ENCODE measurements at places on chromosomes 3 and 15.

DNA sequence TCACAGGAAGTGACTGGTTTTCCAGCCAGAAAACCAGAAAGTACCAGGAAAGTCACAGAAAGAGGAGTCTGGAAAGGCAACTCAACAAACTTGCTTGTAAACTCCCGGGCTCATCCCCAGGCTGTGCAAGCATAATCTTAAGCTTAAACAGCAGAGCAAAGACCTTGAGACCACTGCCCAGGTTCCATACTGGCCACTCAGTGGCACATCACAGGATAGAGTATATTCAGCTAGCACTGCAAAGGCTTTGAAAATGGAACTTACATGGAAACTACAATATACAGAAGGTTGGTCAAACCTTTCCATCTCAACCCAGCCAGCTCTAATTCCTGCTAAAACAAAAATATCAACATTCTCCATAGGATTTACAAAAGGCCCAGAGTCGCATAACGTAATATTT lies 20.1 kb downstream of the DMXL2 start:
- DNase-seq: no peak

DNA sequence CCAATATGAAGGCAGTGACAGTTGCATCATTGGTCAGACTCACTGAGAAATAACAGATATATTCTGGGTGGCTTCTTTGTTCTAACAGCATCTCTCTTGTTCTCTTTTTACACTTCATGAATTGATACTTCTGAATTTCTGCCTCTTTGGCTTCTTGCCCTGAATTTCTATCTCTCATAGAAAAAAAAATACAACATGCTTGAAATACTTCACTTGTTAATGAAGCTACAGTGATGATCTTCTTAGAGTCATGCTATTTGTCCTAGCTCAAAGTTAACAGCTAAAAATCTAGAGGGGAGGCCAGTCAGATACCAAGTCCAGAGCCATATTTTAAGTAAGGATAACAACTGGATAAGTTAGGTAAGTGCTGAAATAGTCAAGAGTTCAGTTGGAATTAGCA lies 597.2 kb upstream of the AGTR1 start:
- DNase-seq: no peak

GRCh38 chr3:121870717-121871116 lies 23.5 kb upstream of the SLC15A2 start:
- no peak for DNase-seq

DNA sequence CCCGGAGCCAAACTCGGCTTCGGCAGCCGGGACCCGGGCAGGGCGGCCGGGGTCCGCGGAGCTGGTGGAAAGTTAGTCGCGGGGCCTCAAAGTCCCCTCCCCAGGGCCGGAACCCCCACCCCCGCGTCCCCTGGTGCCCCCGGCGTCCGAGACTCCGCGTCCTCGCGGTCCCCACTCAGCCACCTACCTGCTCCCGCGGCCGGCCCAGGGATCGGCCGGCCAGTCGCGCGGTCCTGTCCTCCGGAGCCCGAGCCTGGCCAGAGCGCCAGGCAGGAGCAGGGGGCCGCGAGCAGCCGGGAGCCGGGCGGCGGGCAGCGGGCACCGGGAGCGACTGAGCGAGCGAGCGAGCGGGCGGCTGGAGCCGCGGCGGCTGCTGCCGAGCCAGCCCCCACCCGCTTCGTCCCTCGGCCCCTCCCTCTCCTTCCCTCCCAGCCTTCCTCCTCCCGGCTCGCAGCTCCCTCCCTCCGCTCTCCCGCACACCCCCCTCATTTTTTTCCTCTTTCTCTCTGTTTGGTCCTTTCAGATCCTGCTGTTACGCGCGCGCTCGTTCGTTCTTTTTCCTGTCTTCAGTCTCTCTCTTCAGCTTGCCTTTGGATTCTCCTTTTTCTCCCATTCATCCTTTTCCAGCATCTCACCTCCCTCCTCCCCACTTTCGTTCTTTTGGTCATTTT lies at the start of gene MEGF11:
Gene MEGF11 (minus strand): TSS at position 333 of the 671 bp plus-strand sequence. CDS start 125,347 bp downstream, outside the sequence.
- DNase-seq: no peak

DNA sequence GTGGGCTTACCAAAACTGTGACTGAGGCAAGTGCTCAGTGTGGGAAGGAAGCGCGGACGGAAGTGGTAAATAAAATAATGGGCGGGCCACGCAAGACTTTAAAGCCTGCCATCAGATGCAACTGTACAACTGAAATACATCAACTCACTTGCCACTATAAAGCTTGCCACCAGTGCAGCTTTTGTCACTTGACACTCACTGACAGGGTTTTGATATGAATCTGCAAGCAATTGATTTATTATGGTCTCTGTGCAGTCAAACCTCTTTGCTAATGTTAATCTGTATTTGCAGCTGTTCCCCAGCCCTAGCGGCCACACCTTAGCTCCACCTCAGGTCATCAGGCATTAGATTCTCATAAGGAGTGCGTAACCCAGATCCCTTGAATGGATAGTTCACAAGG lies 2.3 kb upstream of the GFM1 start:
- no peak for DNase-seq

DNA sequence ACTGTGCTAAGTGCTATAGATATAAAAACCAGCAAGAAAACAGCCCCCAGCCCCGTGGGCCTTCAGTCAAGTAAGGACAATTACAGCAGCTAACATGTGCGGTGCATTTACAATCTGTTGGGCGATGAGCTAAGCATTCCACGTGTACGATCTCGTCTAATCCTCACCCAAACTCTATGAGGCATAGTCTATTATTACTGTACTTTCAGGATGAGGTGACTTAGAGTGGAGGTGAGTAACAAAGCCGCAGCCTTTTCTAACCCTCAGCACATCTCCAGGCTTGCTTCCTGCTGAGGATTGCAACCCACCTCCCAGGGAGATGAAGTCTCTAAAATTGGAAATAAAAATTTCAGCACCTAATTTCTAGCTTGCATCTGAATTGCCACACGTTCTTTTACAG lies 53.2 kb upstream of the MCF2L2 start:
- DNase-seq: peak; percentile 52

- DNase-seq: no peak
Observed at GRCh38 chr3:144652573-144652972, 681.0 kb downstream of the DIPK2A start.

- DNase-seq: no peak
Observed at GRCh38 chr15:72368325-72368724, 7.5 kb downstream of the HEXA start.

DNA sequence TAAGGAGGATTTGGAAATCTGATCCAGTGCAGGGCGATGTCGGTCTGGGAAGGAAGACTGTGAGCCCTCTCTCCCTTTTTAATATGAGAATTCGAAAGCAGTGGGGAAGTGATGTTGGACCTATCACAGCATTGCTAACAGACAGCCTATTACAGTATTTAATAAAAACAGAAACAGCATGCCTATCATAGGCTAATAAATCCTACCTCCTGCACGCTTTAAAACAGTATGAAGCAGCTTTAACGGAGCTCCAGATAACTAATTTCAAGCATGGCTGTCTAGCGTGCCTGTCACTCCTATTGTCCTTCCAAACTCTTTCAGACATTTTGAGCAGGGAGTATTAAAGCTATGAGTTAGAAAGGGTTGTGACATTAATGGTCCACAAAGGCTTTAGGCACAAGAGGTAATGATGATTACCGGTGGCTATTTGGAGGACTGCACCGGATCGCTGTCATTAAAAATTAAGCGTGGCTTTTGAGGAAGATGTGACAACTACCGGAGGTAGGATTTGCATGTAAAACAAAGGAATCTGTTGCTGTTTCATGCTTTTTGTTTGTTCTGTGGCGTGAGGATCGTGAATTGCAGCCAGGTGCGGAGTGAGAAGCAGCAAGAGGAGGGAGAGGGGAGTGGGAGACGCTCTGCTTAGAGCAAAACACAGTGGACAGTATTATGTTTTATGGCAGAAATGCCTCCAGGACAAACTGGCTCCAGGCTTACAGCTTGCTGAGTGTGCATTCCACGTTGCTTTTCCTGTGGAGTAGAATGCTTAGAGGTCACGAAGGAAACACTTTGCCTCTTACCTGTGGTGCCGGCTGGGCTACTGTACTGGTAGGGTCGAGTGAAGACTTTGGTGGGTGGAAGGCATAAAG lies at the start of gene KCNMB2:
Gene KCNMB2 (plus strand): TSS at position 226 of the 869 bp plus-strand sequence.
- no peak for DNase-seq

DNA sequence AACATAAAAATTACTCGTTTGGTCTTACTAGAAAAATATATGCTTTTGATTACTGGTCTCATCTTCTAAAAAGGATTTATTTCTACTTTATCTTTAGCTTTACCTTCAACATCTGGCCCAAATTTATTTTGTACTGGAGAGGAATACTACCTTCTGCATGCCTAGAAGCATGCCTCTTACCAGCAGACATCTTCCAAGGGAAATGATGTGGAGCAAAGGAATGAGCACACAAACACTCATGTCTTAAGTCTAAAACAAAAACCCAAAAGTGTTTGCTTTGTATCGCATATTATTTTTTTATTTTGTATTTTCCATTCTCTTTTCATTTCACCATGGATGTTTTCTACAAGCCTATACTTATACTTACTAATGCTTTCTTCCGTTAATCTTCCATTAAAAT lies 304.6 kb upstream of the KCNMB2 start:
- no peak for DNase-seq

DNA sequence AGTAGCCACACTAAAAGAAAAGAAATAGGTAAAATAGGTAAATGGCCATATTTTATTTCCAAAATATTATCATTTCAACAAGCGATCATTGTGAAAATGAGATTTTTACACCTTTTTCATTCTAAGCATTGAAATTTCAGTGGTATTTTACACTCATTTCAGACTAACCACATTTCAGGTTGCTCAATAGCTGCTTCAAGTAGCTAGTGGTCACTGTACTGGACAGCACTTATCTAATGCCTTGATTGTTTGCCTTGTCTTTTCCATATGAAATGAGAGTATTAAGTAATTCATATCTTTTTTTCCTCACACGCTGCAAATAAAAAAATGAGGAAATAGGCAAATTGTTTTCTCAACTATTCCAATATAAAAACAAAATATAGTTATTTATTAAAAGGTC lies 332.8 kb downstream of the NLGN1 start:
- no peak for DNase-seq

GRCh38 chr3:69324362-69325025 lies 61.4 kb downstream of the FRMD4B start:
- peak; percentile 37 for DNase-seq

GRCh38 chr3:121418182-121418581 lies 127.6 kb downstream of the POLQ start:
- no peak for DNase-seq

- no peak for DNase-seq
Observed at GRCh38 chr15:100997442-100997841, 78.3 kb downstream of the LRRK1 start.

DNA sequence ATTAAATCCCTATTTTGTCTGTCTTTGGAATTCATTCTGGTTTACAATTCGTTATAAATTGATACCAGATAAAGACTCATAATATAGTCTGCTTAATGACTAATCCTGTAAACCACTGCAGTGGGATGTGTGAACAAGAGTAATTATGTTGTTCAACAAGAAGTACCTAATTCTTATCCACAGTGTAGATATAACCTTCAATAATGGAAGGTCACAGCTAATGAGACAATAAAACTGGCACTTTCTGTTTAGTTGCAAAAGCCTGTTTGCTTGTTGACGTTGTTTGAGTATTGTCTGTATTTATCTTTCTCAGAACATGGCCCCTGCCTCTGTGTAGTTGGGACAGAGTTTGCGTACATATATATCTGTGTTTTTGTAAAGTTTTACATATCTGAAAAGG lies 26.7 kb downstream of the PIAS1 start:
- DNase-seq: no peak

DNA sequence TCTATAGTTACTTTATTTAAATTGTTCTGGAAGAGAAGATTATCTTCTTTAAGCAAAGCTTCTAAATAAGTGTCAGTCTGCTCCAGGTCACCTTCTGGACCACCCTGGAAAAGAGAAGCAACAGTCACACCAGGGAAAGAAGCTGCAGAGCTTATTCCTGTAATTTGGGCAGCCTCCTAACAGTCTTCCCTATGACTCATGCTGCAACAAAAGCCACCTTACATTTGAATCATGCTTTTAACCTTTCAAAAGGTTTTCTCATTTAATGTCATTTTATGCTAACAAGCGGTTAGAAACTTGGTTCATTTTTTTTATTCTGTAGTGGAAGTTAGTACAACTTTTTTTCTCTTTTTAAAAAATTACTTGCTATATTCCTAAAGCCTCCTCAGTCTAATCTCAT lies 5.3 kb upstream of the GUCA1C start:
- DNase-seq: no peak

GRCh38 chr15:91039996-91040395 lies 17.6 kb upstream of the VPS33B start:
- DNase-seq: no peak

DNA sequence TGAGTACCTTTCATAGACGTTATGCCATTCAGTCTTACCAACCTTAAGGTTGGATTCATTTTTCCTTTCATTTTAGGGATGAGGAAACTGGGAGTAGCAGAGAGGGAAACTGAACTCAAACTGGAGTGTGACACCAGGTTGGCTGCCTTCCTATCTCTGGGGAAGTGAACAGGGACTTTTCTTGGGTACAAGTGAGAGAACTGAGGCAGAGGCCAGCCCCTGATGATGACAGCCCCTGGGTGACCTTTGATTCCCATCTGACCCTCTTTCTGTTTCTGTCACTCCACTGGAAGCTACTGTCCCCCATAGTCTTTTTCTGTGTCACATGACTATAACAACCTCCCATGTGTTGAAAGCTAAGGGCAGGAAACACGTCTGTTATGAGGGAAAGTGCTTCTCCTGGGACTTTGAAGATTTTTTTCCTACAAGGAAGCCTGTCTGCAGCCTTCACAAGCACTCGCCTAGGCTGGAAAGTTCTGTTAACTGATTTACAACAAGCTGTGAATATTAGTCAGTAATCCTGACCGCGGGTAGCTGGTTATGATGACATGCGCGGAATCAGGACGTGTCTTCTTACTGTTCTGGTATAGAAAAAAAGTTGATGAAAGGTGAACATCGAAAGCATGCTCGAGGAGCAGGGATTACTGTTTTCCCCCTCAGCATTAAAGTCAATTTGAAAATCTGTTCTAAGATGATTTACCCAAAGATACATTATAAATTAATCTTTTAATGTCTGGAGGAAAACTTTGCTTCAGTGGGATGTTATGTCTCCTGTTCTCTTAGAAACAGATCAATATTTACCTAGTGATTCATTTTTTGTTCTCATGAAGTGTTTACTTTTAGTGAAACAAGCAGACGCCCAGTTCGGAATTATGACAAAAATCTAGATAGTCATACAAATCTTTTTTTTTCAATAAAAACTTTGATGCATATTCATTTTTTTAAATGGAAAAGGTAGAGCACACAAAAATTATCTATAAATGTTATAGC lies 31.5 kb downstream of the ABHD2 start:
- no peak for DNase-seq

DNA sequence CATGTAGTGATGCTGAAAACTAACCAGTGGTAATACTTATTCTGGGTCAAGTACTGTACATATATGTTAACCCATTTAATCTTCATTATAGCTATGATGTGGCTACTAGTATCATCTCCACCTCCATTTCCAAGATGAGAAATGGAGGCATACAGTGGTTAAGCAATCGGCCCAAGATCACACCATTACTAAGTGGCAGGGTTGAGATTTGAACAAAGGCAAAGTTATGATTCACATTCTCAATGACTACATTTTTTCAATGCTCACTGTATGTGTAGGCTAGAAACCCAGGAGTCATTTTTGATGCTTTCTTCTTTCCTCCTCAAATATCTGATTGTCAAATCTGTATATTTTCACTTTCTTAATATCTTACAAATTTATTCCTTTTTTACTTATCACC lies 30.2 kb downstream of the ABI3BP start:
- no peak for DNase-seq

All from activated CD4-positive, alpha-beta T cell treated with anti-CD3 and anti-CD28 coated beads, Interleukin-2, Interleukin-4, amounts not matched to agents 100 ng/mL and 50 ng/mL, durations not matched to agents 16 hours and 8 hours (primary cell).